T-helper 9 cell (primary cell): ENCODE measurements at places on chromosomes 4 and X.

GRCh38 chrX:31021537-31021936 is 50.3 kb downstream of the FTHL17 start:
- DNase-seq = no peak

- DNase-seq = no peak
Observed at GRCh38 chr4:147842573-147842972, 110.7 kb downstream of the ARHGAP10 start.

DNA sequence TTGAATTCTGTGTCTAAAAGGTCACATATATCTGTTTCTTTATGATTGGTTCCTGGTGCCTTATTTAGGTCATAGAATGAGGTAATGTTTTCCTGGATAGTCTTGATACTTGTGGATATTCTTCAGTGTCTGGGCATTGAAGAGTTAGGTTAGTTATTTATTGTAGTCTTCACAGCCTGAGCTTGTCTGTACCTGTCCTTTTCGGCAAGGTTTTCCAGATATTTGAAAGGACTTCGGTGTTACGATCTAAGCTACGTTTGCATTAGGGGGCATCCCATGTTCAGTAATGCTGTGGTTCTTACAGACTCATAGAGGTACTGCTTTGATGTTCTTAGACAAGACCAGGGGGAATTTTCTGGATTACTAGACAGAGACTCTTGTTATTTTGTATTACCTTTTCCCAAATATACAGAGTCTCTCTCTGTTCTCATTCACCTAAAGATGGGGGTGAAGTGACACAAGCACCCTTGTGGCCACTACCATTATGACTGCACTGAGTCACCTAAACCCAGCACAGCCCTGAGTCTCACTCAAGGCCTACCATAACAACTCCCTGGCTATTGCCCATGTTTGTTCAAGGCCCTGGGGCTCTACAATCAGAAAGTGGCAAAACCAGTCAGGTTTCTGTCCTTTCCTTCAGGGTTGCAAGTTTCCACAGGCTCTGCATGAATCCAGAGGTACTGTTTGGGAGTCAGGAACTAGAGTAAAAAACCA is 30.1 kb upstream of the CYSLTR1 start:
- DNase-seq = no peak

GRCh38 chr4:170231377-170231776 is 141.6 kb upstream of the AADAT start:
- no peak for DNase-seq

- no peak for DNase-seq
Observed at GRCh38 chr4:48710446-48711209, 69.5 kb downstream of the FRYL start.

DNA sequence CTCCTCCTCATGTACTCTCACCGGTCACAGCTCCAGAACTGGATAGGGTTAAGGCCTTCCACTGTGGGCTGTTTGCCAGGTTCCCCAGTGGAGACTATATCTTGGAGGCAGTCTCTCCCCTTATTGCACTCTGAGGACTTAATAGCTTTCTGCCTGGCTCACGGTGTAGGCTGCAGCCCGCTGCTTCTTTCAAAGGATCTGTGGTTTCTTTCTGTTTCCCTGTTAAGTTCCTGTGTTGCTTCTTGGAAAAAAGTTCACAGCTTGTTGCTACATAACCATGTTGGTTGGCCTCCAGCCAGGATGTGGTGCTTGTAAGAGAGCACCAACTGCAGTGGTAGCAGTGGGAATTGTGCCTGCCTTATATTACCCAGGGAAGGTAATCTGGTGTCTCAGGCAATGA is 24.9 kb upstream of the ZDHHC15 start:
- no peak for DNase-seq

- no peak for DNase-seq
Observed at GRCh38 chrX:149365061-149365460, 140.0 kb downstream of the IDS start.

DNA sequence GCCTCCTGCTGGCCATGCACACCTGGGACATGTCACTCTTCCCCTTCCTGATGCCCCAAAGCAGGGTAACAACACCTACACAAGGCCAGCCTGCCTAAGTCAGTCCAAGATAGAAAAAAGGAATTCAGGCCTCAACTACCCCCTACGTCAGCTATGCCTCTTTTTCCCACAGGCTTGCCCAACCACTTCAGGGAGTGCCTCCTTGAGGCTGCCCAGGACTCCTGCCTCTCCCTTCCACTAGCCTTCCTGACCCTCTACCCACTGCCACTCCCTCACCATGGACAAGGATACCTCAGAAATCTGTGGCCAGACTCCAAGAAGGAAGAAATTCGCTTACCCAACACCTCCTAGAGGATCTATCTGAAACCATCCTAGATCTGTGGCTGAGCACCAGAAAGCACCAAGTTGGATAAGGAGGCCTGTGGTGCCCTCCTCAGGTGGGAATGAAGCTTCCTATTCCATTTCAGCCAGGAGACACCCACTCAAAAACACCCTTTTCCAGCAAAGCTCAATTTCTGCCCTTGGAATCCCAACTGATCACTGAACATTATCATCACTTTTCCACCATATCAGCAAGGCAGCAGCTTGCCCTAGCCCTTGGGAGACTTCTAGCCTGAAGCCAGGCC is 1.8 kb downstream of the KDM5C start:
- no peak for DNase-seq

DNA sequence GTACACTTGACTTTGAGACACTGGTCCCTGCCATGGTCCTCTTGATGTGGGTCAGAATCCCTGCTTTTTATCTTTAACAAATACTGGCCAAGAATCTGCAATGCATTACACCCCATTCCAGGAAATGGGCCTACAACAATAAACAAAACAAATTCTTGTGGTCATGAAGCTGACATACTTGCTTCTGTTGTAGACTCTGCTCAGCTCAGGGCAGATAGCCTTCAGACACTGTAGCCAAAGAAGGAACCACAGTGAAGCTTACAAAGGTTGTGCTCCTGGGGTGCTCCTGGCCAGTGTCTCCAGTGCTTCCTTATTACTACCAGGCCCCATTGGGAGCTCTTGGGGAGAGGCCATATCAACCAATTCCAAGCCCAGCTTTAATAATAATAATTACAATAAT is 21.8 kb downstream of the KIAA1210 start:
- no peak for DNase-seq

DNA sequence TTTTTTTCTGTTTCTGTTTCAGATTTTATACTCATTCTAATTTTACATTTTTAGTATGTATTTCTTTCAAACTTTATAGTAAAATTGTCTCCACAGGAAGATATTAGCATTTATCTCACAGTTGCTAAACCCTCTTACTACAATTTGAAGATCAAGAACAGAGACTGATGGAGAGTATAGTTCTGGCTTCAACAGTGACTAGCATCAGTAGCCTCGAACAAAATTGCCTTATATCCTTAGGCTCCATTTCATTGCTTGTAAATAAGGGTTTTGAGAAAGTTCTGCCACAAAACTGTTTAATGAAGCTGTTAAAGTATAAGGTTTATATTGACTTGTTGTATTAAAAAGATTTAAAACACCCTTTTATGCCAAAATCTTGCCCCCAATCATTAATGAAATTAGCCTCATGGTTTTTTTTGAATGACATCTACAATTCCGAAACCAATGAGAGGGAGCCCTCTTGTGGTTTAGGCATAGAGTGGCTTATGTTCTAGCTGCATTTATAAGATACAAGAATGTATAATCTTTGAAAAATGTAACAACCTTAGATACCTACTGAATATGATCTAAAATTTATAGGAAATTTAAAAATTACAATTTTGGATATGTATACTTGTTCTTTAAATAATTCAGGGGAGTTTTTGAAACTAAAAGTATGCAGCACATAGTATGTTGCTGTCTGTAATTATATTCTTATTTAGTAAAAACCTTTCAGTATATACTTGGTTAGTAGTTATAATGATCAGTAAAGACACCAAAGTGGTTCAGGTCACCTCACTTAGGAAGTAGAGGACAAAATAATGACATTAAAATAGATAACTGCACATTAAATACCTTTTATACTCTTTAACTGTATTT is 109.8 kb upstream of the HPGD start:
- DNase-seq = no peak

DNA sequence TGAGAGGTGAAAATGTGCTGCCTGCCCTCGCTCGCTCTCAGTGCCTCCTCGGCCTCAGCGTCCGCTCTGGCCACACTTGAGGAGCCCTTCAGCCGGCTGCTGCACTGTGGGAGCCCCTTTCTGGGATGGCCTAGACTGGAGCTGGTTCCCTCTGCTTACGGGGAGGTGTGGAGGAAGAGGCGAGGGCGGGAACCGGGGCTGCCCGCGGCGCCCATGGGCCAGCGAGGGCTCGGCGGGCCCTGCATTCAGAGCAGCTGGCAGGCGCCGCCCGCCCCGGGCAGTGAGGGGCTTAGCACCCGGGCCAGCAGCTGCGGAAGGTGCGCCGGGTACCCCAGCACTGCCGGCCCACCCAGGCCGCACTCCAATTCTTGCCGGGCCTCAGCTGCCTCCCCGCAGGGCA is 39.6 kb downstream of the TRIML1 start:
- no peak for DNase-seq

DNA sequence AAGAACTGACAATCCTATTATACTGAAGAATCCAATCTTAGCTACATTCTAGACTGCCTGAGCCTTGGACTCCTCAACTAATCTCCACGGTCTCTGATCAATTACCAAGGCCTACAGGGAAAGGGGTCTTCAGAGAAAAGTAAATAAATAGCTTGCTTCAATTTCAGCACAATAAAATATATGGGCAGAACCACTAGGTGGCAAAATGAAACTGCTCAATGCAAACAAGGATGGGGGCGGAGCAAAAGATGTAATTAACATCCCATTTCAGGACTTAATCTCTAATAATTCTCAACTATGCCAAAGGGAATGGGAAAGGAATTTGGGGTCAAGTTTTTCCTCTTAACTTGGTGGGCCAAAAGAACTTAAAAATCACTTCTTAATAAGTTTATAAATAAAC is 78.4 kb upstream of the MAP3K15 start:
- no peak for DNase-seq

GRCh38 chr4:105619188-105619931 is 66.9 kb downstream of the ARHGEF38 start:
- DNase-seq = no peak
